ENCODE measurements at places on chromosomes 1 and 21.
A peak's percentile ranks its signal among the peaks of the same experiment; 100 is the strongest.

DNA sequence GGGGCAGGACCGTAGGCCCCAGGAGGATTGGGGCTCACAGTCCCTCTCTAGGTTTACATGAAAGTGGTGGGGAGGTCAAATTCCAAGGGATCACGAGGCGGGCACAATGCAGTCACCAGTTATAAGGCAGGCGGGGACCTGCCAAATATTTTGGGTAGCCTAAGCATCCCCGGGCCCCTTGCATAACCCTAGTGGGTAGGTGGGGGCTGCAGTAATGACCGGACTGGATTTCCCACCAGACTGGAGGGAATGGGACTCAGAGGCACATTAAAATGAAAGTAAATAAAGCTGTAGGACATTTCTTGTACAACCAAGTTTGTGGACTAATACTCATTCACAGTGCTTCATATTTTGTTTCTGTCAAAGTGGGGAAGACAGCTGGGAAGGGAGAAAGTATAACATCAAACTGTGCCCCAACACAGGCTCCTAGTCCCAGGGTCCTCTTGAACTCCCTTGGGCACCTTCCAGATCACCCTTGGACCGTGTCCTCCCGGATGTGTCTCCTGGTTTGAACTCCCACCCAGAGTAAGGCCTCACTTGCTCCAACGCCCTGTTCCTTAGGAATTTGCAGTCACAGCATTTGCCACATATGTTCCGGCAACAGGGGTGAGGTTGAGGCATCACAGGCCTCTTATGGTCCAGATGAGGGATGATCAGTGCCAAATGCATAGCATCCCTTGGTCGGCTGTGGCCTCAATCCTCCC is 28.4 kb upstream of the KIAA0040 start:
- no peak for DNase-seq

- no peak for DNase-seq
Measured at GRCh38 chr21:17334484-17334883, 178.4 kb upstream of the CXADR start.

DNA sequence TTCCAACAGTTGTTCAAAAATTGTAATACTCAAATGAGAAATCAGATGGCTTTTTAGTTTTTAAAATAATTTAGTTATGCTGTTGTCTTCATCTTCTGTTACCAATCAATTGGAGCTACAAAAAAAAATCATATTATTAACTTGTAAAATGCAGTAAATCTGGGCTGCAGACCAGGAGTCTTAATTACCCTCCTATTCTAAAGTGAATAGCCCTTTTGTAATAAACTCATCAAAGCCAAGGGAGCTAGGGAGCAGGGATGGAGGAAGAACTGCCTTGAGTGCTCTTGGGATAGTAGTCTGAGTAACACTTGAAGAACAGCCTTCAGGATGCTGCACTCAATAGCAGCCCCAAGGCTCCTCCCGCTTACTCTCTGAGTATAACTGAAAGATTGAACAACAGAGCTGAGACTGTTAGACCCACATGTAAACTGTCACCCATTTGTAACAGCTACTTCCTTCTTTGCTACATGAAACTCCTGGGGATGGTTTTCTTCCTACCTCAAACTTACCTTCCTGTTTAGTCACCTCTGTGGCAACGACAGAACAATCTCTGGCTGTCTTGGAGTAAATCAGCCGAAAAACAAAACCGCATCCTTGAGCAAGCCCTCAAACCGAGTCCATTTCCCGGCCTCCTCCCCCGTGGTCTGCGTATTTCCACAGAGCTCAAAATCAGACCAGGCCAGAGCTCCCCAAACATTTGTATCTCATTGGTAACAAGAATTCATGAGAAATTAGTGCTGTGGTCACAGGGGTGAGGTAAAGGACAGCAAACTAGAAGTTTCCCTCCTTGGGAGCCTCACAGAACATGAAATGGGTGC is 55.9 kb downstream of the CD58 start:
- peak; percentile 36 for DNase-seq

- peak; percentile 84 for DNase-seq
Measured at GRCh38 chr1:230827081-230827681, 41.1 kb downstream of the C1orf198 start.

Data from DMS79 (cell line).